ENCODE measurements at places on chromosomes 4 and X. TPM values are rescaled to one million over a fixed set of nuclear protein-coding genes. Genes with fewer than 3 reads are reported as not detected.

The MSANTD1 gene
- total RNA-seq: 0.37 TPM

DNA sequence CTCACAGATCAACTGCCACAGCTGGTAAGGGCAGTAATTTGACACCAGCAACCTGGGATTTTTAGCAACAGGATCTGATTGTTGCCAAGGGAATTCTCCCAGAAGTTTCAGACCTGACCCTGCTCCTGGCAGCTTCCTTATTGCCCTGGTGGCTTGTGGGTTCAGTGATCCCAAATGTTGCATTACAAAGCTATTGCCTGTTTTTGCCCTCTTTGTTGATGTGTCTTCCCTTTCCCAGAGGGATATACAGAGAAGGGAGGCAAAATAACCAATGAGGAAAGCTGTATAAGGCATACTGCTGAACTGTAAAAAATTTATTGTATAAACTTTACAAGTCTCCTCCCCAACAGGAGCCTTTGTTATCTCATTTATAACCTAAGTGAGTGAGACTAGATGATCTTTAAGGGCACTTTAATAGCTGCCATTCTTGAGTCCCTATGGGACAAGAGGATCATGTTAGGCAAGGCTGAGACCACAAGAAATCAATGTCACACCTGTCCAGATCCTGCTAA, 22.2 kb downstream of the VSIG4 start:
- DNase-seq: no peak

GRCh38 chr4:156085100-156085499, 131.4 kb upstream of the CTSO start:
- no peak for DNase-seq

DNA sequence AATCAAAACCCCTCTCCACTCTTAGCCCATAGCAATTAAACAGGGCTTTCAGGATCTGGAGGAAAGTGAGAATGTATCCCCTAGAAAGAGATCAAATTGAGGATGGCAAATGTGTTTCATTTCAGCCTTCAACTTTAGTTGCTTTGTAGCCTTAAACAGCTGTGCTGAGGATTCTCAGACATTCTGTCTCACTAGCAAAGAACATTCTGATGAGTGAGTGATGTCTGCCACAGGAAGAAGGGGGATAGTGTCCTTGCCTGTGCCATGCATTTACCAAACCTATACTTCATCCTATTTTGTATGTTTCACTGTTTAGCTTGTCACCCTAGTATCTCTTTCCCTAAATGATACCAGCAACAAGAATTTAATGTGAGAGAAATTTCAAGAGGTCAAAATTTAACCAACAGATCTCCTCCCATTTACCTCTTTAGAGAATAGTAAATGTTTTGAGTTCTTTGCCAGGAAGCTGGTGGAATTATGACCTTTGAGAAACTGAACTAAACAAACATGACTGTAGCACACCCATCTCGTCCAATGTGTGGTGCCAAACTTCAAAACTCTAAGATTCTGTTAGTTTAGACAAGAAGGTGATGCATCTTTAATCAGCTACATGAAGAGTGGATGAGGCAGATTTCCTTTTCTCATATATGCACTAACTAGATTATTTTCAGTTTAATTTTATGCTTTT, 165.6 kb downstream of the PALLD start:
- no peak for DNase-seq

DNA sequence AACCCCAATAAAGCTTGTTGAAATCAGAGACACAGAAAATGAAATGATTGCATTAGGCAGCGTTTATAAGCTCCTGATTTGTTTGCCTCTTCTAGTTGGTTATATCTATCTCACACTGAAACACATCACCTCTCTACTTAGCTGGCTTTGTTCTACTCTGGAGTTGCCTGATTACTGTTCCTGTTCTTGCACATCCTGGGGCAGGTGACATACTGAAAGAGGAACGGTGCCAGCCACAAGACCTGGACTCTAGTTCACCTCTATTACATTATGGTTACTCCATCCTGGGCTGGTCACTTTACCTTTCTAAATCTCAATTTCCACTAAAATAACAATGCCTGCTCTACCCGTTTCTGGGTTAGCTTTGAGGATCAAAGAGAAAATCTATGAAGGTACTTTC, 47.9 kb downstream of the TRIM2 start:
- no peak for DNase-seq
